Hematopoietic multipotent progenitor cell treated with erythropoietin and hydrocortisone succinate and interleukin-3 and kit ligand, for 4 days (in vitro differentiated cells): ENCODE measurements at places on chromosomes 4 and X.
A peak's percentile ranks its signal among the peaks of the same experiment; 100 is the strongest.

- peak; percentile 65 for DNase-seq
Measured at GRCh38 chrX:79081895-79082512, 62.5 kb upstream of the GPR174 start.

GRCh38 chr4:150582873-150583286 lies 929 bp downstream of the MAB21L2 start:
- DNase-seq: no peak

DNA sequence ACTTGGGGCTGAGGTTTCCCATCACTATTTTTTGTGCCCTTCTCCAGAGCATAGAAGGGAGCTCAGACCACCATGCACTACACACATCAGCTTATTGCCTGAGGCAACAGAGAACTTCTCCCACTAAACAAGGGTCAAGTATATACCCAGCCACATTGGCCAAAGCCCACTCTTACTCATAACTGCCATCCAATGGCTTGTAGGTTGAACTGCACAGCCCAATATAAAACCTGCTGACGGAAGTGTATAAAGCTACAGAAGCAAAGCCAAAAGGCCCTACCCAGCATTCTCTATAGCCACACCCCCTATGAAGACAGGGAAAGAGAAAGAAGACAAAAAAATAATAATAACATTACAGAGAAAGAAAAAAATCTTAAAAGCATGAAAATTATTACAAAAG lies 139.7 kb downstream of the LRBA start:
- DNase-seq: peak; percentile 10

- peak; percentile 2 for DNase-seq
Measured at GRCh38 chr4:104818579-104818978, 323.9 kb upstream of the CXXC4 start.

DNA sequence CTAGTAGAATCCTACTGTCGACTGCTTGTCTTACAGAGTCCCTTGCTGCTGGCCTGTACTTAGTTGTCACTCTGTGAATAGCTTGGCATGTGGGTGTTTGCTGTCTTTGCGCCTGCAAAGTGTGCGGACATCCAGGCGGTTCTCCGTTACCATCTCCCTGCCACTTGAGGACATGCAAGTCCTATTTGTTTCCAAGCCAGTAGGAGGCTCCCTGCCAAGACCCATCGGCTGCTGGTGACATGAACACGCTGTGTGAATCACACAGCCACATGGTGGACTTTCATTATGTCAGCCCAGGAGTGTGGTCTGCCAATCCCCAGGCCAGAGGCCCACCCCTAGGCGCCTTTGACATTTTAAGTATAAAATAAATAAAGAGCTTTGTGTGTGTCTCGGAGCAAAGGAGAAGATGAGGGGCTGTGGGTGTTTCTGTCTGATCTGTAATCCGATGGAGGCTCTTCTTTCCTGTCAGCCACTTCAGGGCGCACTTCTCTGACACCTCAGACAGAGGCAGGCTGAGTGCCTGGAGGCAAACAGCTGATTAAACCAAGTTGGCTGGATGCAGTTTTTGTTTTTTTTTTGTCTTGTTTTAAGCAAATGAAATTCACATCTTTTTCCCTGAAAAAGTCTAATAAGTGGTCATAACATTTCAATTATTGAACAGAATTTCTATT lies 51.5 kb downstream of the ALPK1 start:
- peak; percentile 6 for DNase-seq
